ENCODE measurements at places on chromosomes 2 and 18. TPM values are rescaled to one million over a fixed set of nuclear protein-coding genes. Genes with fewer than 3 reads are reported as not detected.

- DNase-seq: no peak
Measured at GRCh38 chr2:26534098-26534864, 56.4 kb upstream of the OTOF start.

DNA sequence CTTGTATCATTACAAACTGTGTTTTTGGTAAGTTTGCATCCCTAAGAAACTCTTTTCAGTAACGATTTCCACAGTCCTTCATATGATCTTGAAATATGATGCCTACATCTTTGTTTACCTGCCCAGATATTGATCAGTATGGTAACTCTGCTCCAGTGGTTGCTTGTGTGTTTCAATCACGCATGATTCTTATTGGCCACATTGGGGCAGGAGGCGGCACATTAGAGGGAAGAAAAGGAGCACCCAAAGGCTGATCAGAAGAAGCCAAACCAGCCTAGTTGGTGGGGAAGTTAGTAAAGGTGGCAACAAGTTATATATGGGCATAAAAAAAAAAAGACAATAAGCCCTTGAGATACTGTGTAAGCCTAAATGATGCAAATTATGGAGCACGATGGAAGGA lies 158.9 kb downstream of the RHBDD1 start:
- no peak for DNase-seq

DNA sequence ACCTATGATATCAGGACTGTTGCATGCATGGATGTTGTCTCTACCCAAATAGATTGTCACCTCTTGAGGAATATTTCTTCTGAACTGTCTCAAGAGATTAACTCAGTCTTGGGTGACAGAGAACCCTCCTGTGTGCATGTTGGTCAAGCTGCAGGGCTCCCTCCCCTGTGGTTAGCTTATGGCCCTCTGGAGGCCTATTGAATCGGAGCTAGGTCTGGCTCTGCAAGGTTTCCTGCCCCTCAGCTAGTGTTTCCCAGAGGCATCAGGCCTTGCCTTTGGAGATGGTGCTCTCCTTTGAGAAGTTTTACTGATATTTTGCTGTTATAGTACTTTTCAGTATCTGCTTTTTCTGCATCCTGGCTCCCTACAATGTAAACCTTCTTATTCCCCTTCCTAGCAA lies 769.2 kb upstream of the FAM98A start:
- DNase-seq: no peak

GRCh38 chr2:208329485-208329884 lies 63.4 kb downstream of the PIKFYVE start:
- no peak for DNase-seq

GRCh38 chr2:43874776-43875451 lies 36.1 kb downstream of the ABCG8 start:
- no peak for DNase-seq

GRCh38 chr18:49560624-49561288 lies 1.1 kb upstream of the LIPG start:
- no peak for DNase-seq

GRCh38 chr18:27030421-27030820 lies 154.7 kb downstream of the CHST9 start:
- no peak for DNase-seq

GRCh38 chr2:119719261-119719627 lies 40.2 kb downstream of the TMEM177 start:
- DNase-seq: no peak

DNA sequence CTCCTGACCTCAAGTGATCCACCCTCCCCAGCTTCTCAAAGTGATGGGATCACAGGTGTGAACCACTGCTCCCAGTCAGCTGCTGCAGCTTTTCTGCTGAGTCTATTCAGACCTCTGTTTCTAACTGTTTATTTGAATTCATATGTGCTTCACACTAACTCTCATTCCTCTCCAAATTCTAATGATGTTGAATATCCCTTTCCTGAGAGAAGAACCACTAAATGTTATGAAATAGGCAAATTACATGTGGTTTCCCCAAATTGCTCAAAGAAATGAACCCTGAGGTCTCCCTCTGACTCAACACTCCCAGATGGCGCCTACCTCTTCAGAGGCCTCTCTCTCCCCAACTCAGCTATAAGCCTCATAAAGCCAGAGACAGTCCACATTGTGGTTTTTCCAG lies 98.6 kb downstream of the IRS1 start:
- no peak for DNase-seq

GRCh38 chr2:118115761-118116160 lies 27.5 kb downstream of the INSIG2 start:
- DNase-seq: no peak

DNA sequence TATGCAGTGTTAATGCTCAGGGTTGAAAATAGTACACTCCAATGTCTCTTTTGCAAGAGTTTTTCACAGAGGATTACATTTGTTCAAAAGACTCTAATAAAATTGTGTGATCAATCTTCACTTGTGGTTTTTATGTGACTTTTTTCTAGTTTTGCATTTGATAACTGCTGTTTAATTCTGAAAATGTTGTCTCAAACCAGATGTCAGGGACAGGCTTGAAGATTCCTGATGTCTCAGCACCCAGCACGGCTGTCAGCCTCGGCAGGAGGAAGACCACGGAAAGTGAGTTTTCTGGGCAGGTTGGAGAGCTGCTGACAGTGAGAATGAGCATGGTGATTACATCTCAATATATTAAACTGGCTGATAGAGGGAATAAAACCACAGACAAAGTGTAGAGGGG lies 9.1 kb downstream of the SOX11 start:
- no peak for DNase-seq

GRCh38 chr2:146978577-146979555 lies 866.0 kb upstream of the ACVR2A start:
- no peak for DNase-seq

DNA sequence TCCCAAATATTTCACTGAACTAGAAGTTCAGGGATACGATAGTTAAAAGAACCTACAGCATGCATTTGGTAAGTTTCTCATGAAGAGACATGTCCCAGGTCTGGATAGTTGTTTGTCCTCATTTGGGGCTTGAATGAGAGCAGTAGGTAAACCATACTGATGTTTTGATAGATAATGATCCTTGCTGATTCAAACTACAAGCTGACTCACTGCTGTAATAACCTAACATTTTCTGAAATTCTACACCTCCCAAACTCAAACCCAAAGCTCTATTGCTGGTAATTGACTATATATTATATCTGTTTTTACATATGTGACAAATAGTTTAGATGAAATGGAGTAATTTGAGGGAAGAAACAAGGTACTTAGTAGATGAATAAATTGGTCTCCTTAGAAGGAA lies 154.1 kb upstream of the BOD1L2 start:
- no peak for DNase-seq

- no peak for DNase-seq
Measured at GRCh38 chr2:14601156-14601770, 31.3 kb upstream of the LRATD1 start.

DNA sequence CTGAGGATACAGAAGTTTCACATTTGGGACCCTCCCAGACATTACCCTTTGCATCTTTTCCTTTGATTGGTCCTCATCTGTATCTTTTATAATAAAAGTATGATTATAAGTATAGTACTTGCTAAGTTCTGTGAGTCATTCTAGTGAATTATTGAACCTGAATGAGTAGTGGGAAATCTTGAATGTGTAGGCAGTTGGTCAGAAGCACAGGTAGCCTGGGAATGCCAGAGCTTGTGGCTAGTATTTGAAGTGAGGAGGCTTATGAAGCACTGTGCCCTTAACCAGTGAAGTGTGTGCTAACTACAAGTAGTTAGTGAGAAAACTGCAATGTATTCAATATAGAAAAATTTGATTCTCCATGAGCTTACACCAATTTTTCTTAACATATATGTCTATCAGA lies 257.6 kb downstream of the GRB14 start:
- DNase-seq: no peak

GRCh38 chr2:96024336-96025193 lies 10.2 kb downstream of the GPAT2 start:
- no peak for DNase-seq

DNA sequence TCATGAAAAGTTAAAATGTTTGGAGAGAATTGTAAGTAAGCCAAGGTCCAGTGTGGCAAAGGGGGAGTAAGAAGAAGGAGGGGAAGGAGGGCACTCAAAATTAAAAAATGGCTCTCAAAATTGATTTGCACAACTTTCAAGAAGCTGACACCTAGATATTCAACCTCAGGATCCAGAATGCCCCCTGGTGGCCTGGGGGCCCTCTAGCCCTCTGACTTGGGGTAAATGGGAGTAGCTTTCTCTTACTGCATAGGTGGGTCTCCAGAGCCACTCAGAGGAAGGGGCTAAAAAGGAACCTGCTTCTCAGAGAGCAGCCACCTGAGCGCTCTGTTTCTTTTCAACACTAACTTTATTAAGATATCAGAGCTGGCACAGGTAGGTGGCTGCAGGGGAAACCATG lies 968.5 kb downstream of the BCL11A start:
- DNase-seq: no peak

DNA sequence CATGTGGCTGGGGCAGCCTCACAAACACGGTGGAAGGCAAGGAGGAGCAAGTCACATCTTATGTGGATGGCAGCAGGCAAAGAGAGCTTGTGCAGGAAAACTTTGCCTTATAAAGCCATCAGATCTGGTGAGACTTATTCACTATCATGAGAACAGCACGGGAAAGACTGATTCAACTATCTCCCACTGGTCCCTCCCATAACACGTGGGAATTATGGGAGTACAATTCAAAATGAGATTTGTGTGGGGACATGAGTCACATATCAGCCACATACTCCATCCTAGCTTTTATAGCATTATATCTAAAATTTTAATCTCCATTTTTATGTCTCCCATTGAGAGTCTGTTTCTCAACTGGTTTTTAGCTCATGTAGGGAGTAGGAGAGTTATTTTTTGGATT lies 45.7 kb downstream of the ICOS start:
- no peak for DNase-seq

VWA3B gene
- 0.48 TPM for total RNA-seq

MYO7B gene
- 0.11 TPM for total RNA-seq

ADGRF3 gene
- 0.37 TPM for total RNA-seq

ALPI gene
- total RNA-seq: not detected

FAM168B gene
- total RNA-seq: 71.9 TPM

GAREM1 gene
- 15.9 TPM for total RNA-seq

ACMSD gene
- total RNA-seq: not detected

LOXHD1 gene
- 1.2 TPM for total RNA-seq

SALL3 gene
- 2.2 TPM for total RNA-seq

Data from urinary bladder (tissue), 4 donors.